Substantia nigra (tissue), 51 donors: ENCODE measurements at places on chromosomes 2 and 18.
A peak's percentile ranks its signal among the peaks of the same experiment; 100 is the strongest.

- DNase-seq: no peak
Observed at GRCh38 chr18:29652797-29653196, 1389.7 kb downstream of the DSC3 start.

DNA sequence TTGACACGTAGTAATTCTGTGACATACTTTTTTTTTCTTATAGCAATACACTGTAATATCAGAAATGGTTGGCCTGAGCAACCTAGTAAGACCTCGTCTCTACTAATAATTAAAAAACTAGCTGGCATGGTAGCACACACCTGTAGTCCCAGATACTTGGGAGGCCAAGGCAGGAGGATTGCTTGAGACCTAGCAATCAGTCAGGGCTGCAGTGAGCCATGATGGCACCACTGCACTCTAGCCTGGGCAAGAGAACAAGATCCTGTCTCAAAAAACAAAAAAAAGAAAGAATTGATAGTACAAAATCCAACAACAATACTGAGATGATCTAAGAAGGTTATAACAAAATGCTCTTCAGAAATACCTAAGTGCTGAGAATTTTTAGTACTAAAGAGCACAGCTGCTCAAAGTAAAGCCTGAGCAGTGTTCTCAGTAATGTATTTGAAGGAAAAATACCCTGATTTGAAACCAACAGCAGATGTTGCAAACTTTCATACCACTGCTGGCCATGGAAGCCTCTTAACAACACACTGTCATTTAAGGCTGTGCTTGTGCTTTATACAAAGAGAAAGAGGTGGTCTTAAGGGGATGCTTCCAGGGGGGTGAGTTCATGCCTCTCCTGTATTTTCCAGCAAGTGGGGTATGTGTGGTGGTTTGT, 132.6 kb upstream of the CDCA7 start:
- no peak for DNase-seq

DNA sequence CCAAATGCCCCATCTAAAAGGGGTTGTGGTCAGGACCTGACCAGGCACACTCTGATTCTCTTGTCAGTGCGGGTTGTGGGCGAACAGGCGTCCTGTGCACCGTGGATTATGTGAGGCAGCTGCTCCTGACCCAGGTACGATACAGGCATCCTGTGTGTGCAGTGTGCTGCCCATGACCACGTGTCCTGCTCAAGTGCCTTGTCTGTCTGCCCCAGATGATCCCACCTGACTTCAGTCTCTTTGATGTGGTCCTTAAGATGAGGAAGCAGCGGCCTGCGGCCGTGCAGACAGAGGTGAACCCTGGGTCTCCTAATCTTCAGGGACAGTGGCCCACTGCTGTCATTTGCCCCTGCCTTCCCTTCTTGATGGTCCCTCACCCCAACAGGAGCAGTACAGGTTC, 14.6 kb downstream of the PTPN18 start:
- no peak for DNase-seq

- DNase-seq: no peak
Observed at GRCh38 chr18:66599190-66599589, 4.7 kb downstream of the CDH19 start.

- DNase-seq: no peak
Observed at GRCh38 chr2:127415593-127416505, 2.4 kb upstream of the PROC start.

DNA sequence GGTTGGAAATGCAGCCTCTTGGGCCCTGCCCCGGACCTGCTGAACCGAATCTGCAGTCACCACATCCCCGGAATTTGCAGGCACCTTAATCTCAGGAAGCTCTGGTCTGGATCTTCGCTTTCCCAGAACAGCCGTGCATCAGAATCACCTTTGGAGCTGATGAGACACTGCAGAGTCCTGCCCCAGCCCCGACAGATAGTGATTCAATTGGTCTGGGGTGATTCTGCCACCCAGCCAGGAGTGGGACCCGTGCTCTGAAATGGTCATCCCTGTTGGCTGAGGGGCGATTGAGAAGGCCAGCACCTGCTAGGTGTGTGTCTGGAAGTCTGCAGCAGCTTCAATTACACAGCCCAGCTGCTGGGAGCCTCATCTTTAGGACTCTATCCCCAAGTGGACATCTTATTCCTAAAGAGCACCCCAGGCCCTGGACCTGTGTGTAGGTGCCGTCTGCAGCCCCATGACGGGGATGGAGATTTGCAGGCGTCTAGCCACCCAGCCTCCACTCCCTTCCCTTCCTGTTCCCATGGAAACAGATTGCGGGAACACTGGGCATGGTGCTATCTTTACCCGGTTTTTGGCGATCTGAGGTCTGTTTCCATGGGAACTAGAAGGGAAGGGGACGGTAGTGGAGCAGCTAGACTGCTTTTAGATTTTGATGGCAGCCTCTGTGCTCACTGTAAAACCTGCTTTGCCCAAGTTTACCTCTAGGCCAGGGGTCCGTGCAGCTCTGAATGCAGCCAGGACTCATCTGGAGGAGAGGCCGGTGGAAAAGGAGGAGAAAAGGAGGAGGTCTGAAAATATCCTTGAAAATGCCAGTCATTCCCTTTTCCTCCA, 156.1 kb downstream of the LDLRAD4 start:
- peak; percentile 73 for DNase-seq
